Sigmoid colon (tissue), 7 donors: ENCODE measurements at places on chromosomes 12 and 14. TPM values are rescaled to one million over a fixed set of nuclear protein-coding genes. Genes with fewer than 3 reads are reported as not detected.
A peak's percentile ranks its signal among the peaks of the same experiment; 100 is the strongest.

OTX2 gene
- not detected for total RNA-seq

TMEM30B gene
- 0.66 TPM for total RNA-seq

DNA sequence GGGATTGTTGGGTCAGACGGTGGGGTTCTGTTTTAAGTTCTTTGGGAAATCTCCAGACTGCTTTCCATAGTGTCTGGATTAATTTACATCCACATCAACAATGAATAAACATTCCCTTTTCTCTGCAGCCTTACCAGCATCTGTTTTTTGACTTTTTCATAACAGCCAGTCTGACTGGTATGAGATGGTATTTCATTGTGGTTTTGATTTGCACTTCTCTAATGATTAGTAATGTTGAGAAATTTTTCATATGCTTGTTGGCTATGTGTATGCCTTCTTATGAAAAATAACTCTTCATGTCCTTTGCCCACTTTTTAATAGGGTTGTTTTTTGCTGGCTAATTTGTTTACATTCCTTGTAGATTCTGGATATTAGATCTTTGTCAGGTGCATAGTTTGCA lies 140.8 kb upstream of the CNTN1 start:
- DNase-seq = no peak

DNA sequence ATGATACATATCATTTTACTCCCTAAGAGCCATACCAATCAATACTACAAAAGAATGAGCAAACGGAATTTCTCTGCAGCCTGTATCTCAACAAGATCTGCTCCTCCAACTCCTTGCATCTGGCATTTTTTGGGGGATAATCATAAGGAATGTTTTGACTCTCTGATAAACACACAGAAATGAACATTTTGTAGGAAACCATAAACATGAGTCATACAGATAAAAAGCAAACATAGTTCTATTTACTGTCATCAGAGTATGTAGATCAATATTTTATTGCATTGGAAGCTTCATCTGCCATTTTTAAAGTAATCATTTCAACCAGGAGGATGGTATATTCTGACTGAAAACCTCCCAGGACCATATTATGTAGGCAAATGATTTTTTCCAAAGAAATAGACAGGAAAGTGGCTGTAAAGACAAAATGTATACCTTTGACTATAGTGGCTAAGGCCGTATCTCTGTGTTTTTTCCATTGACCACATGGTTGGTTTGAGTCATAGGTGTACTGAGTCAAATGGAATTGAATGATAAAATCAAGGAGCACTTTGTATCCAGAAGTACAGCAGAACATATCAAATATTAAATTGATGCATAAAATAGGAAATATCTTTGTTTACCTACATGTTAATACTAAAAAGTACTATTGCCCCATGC lies 32.4 kb upstream of the CD69 start:
- no peak for DNase-seq

- no peak for DNase-seq
These were observed 200.3 kb upstream of the PLEKHG7 start for GRCh38 chr12:92502417-92503028.

IFNG-AS1 gene
- not detected for total RNA-seq

DNA sequence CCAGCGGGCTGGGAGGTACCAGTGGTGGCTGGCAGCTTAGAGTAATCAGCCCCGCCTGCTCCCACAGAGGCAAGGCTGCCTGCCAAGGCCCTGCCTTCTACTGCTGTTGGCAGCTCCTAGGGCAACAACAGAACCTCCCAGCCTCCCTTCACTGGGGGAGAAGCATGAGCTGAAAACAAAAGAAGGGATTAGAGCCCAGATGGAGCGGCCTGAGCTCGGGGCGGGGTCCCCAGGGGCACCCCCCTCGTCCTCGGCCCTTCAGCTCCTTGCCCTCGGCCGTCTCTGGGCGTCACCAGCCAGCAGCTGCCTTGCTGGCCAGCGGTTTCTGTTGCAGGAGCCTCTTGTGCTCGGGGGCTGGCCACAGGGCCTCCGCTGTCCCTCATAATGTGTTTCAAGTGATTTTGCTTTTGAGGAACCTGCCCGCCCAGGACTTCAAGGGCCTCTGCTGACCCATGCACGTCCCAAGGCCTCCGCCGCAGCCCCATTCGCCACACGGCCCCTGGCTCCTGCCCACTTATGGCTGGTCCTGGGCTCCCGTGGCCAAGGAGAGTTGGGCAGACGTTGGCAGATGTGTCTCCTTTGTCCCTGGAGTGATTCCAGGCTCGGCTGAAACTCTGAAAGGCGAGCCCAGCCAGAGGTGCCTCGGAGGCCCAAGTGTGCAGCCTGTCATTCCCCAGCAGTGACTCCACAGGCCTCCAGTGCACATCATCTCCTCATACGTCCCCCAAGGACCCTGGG lies 49.7 kb downstream of the PSMA6 start:
- DNase-seq = peak; percentile 99

LIN7A gene
- total RNA-seq = 6.9 TPM

DNA sequence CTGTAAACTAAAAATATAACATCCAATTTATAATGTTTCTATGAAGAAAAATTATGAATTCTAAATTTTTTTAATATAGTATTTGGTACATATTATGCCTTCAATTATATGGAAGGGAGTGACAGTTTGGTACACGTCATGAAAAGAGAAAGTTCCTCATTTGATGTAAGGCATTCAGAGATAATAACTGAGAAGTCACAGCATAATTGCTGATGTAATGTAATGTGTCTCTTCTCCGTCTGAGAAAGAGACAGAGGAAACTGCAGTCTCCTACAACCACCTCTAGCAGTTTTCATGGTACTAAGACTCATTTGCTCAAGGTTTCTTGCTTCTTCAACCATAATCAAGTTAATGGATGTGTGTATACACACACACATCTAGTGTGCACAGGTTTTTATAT lies 2.3 kb upstream of the CD69 start:
- no peak for DNase-seq

DNA sequence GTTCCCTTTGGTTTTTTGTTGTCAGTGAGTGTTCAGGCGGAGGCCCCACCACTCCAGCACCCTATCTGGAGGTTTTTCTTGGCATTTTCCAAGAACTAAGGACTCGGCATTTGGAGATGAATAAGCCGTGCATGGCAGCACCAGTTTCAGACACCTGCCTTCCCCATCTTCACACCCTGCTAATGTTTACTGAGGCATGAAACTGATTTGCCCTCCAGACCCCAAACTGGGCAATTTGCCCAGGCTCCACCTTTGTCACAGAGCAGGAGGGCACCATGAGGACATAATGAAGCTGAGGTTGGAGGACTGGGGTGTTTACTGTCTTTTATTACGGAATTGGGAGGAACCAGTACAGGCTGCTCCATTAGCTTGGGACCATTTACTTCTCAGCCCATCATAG lies 113.4 kb downstream of the LGMN start:
- no peak for DNase-seq

DNA sequence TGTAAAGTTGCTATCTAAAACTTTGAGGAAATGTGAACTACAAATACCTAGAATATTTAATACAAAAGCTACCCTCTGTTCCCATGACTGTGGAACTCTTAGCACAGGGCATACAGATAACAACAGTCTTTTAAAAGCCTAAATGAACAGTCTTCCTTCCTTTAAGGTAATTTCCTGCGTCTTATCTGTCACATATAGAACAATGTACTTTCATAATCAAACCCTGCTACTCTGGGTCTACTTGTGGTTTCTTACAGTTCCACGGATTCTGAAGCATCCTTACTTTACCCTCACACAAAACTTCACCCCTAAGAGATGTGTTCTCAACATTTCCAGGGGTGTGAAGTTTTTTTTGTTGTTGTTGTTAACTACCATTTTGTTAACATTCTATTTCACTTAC lies 5.1 kb downstream of the PKP2 start:
- no peak for DNase-seq

MLEC gene
- total RNA-seq = 30.3 TPM

GRCh38 chr12:115771065-115771464 lies 506.4 kb downstream of the MED13L start:
- DNase-seq = no peak

DNA sequence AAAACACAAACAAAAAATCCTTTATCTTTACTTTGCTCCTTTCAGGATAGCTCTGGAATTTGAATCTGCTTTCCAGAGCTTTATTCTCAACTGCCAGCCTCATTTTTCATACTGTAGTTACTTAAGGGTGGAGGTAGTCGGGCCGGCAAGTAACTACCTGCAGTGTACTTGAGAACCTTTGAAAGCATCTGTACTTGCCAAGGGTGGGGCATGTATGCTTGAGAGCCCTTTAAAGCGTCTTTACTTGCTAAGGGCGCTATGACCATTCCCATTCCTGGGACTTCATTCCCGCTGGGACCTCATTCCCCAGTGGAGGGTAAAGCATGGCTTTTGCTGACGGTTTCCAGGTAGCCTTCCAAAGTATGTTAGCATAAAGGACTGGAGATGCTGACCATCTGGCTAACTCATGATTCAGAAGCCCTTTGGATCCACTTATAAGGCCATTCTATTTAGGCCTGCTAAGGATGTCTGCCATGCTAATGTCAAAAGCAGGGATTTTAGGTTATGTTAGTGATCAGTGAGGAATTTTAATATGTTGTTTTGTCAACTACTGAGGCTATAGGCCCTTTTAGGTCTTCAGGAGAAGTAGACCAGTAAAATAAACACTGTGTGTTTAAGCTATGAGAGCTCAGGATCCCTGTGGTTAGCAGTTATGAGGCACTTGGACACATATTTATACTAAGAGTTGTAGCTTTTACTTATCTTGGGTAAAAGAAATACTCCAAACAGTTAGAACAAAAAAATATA lies 74.9 kb downstream of the CRADD start:
- no peak for DNase-seq

DNA sequence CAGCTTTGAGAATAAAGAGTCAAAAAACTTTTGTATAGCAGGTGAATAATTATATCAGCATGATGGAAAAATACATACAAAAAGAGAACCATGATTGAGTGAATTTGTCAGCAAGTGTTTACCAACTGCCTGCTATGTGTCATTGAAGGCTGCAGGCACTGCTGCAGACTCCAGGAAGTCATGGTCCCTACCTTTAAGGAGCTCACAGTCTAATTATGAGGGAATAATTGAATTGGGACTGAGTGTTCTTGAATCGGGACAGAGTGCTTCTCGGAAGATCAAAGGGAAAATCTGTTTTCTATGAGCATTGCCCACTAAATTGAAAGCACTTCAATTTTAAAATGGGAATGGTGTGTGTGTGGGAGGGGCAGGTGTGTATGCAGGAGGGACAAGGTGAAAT lies 9.5 kb downstream of the OR10AD1 start:
- no peak for DNase-seq

- no peak for DNase-seq
These were observed 671.8 kb downstream of the RPS29 start for GRCh38 chr14:48914382-48914781.

CCDC38 gene
- total RNA-seq = not detected

LRCOL1 gene
- total RNA-seq = 0.49 TPM
